Right ventricle myocardium inferior (tissue), 1 donor: ENCODE measurements at places on chromosomes 12 and 14. TPM values are rescaled to one million over a fixed set of nuclear protein-coding genes. Genes with fewer than 3 reads are reported as not detected.

- no peak for DNase-seq
These were observed 177.8 kb upstream of the EEA1 start for GRCh38 chr12:93106910-93107309.

Gene KRT72
- total RNA-seq = not detected

DNA sequence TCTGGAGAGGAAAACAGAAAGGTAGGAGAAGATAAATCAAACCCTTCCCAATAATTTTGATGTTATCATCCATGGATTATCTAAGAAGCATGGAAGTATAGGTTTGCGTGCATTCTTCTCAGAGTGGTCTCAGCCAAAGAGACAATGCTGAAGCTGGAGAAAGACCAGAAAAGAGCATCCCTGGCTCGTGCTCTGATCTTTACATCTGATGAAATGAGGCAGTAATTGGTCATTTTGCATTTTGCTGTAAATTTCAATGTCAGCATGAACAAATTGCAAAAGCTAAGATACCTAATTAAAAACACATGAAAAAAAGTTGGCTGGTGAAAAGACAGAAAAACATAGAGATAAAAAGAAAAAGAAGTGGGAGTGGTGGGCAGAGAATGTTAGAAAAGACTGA is 252.4 kb downstream of the ITPR2 start:
- no peak for DNase-seq

DNA sequence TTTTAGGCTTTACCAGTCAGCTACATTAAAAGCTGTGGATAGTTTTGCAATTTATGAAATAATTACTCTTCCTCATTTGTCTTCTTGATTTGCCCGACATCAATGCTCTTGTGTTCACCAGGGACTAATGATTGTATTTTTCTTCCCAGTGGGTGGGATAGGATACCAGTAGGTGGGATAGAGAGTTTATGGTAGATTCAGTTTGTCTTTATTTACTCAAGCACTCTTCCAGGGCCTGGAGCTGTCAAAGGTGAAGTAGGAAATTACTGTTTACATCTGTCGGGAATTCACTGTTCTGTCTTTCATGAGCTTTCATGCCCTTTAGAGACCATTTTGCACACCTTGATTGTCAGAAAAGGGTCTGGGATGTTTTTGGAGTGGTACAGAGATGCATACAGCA is 36.6 kb downstream of the ETV6 start:
- no peak for DNase-seq

Gene GNB3
- total RNA-seq = 4.0 TPM

GRCh38 chr12:119679490-119679889 is 11.6 kb downstream of the PRKAB1 start:
- DNase-seq = no peak

Gene ZDHHC22
- total RNA-seq = not detected

Gene CCDC60
- not detected for total RNA-seq

DNA sequence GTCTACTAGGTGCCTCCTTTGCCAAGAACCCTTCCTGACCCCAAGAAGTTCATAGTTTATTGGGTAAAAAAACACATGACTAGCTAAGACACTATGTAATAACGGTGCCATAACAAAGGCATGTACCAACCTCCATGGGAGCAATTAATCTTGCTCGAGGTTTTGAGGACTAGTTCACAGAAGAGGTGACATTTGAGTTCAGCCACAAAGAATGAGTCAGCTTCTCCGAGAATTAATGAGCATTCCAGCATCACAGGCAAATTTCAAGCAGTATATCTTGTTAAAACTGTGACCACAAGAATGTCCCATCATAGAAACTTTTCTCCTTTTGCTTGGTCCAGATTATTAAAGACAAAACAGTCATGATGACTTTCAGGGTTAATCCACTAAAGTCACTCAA is 113.0 kb upstream of the RAP1B start:
- no peak for DNase-seq

DNA sequence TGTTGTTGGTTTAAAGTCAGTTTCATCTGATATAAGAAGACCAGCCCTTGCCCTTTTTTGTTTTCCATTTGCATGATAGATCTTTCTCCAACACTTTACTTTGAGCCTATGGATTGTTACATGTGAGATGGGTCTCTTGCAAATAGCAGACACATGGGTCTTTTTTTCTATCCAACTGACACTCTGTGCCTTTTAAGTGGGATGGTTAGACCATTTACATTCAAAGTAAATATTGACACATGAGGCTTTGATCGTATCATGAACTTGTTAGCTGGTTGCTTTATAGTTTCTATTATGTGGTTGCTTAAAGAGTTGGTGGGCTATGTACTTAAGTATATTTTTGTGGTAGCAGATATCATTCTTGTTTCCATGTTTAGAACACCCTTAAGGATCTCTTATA is 213.4 kb upstream of the G2E3 start:
- no peak for DNase-seq

DNA sequence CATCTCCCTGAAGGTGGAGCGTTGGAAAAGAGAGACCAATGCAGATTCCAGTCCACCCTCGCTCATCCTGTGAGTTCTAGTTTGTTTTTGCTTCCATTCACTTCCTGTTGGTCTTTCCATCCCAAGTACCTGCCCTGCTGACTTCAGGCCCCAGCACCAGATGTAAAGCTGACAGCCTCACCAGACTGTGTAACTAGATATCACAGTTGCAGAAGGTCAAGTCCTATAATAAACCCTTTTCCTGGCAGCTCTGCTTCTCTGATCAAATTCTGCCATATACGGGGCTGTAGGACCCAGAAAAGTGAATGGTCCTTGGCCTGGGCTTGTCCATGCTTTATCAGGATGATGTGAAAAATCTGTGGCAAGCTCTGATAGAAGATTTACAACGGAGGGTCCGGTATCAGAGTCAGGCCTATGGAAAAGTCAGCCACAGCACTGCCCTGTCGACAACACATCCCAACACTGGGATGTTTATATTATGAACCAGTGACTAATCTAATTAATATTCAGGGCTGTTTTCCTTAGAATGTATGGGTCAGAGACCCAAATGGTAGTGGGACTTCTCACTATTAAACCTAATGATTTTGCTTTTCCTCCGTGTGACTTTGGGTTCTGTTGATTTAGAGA is 42.1 kb downstream of the CCDC175 start:
- no peak for DNase-seq

GRCh38 chr12:102197789-102198188 is at the start of gene PMCH:
Gene PMCH, minus strand, starts transcription at chr12:102197833. Its CDS starts 63 bp downstream, at chr12:102197770.
- DNase-seq = no peak

Gene CCDC175
- not detected for total RNA-seq

GRCh38 chr14:105195522-105196264 is 14.6 kb upstream of the NUDT14 start:
- no peak for DNase-seq

DNA sequence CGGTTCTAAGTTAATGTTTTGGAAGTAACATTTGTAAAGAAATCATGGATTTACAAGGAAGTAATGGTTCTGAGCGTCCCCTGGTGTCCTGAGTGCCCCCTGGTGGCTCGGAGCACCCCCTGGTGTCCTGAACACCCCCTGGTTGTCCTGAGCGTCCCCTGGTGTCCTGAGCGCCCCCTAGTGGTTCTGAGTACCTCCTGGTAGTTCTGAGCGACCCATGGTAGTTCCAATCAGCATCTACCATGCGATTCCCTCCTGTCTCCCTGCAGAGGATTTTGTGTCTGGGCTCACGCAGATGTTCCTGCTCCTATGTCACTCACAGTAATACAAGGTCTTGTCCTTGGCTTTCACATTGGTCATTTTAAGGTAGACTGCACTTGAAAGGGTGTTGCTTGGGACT is 1352.9 kb downstream of the TMEM121 start:
- no peak for DNase-seq

DNA sequence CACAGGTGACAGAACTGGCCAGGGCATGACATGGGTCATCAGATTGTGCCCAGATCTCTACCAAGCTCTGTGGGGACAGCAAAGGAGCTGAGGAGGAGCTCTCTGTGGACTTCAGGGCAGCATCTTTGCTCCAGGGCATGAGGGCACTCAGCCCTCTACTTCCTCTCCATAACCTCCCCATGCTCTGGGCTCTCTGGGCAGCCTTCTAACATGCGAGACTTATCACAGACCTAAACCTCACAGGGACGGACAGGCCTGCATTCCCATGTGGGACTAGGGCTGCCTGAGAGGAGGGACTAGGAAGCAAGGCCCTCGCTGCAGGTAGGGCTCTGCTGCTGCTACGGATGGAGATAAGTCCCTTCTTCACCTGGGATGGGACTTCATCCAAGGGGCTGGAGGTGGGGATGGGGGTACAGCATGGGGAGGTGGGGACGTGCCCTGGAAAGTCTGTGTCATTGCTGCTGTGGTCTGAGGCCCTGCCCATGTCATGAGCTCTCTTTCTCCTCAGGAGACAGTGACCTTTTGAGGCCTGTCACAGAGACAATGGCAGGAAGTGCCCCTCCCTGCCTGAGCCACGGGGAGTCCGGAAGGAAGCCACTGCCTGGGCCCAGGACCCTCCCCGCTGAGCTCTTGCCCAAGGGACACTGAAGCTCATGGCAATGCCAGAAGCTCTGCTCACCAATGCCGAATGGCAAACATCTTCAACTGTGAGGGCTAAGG is 44.1 kb downstream of the PITPNM2 start:
- peak; percentile 75 for DNase-seq

Gene IFNG-AS1
- not detected for total RNA-seq

Gene MYO1A
- total RNA-seq = not detected

DNA sequence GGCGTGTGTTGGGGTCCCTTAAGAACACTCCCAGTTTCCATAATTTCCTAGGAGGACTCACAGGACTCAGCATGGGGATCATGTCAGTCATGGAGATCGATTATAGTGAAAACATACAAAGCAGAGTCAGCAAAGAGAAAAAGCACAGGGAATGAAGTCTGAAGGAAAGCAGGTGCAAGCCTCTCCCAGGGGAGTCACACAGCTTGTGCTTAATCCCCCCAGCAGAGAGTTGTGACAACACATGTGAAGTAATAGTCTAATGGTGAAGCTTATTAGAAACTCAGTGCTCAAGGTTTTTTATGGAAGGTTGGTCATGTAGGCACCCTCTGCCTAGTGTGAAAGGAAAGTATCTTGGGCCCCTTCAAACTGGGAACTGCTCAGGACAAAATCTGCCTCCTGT is 149.0 kb upstream of the SEL1L start:
- DNase-seq = no peak

DNA sequence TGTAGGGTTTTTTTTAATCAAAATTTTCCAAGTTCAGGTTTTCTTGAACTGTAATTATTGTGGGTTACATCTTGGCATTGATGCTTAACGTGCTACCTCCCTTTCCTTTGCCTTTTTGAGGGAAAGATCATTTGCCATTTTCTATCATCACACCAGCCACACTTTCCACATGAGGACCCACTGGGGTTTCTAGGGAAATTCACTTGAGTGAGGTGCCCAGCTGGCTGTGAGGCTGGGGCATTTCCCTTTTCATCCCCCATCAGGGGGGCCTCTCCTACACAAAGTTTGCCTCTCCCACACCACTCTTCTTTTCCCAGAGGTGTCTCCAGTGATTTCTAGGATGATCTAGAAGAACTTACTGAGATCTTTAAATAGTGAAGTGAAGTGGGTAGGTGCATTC is 335.7 kb downstream of the BMP4 start:
- no peak for DNase-seq

DNA sequence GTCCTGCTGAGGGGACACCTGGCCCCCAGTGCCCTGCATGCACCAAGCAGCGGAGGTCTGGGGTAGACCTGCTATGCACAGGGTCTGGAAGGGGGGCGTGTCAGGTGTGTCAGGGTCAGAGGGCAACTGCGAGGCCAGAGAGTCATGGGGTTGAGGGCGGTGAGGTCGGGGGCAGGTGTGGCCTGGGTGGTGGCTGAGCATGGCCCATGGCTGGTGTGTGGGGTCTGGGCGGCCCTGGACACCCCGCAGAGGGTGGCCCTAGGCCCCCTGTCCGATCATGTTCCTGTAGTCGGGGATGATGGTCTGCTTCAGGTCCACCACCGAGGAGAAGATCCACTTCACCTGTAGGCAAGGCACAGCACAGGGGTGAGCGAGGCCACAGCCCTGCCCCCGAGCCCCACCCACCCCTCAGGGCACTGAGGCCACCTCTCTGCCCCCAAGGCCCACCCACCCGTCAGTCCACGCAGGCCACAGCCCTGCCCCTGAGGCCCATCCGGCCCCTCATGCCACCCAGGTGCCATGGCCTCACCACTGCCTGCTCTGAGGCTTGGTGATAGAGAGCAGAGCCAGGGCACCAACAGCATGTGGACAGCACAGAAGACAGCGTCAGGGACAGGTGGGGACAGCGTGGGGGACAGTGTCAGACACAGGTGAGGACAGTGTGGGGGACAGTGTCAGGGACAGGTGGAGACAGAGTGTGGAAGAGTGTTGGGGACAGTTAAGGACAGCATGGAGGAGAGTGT is 211.3 kb downstream of the TMEM121 start:
- DNase-seq = no peak

DNA sequence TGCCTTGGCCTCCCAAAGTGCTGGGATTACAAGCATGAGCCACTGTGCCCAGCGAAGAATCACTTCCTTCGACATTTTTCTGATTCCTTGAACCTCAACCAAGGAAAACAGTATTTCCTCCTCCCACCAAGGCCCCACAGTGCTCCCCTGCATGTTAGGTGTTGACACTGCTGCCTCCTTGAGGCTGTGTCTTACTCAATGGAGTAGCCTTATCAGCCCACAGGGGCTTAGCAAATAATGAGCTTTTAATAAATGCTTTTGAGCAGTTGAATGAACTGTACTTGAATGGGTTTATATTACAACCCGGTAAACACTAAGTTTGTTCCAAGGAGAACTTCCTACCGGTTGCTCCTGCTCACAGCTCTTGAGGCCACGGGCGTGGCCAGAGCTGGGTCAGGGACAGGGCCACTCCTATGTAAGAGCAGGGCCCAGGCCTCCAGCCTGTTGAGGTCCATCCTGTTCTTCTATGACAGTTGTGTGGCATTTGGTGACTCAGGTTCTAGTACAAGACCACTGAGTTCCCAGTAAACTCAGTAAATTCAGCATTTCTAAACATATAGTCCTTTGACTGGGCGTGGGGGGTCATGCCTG is 36.8 kb upstream of the TUBA1A start:
- no peak for DNase-seq

Gene LRRC10
- total RNA-seq = 39.2 TPM

GRCh38 chr14:93741556-93742230 is 46.6 kb downstream of the PRIMA1 start:
- no peak for DNase-seq

Gene SPX
- total RNA-seq = 12.4 TPM

GRCh38 chr14:100666403-100666802 is 60.3 kb upstream of the DLK1 start:
- no peak for DNase-seq

Gene TAS2R46
- total RNA-seq = 0.43 TPM

GRCh38 chr12:121170151-121170550 is 37.5 kb downstream of the P2RX7 start:
- DNase-seq = no peak

Gene SSPN
- 49.8 TPM for total RNA-seq
